Activated CD4-positive, alpha-beta T cell treated with anti-CD3 and anti-CD28 coated beads, Interleukin-2, amount 50 U/mL, for 24 hours (primary cell): ENCODE measurements at places on chromosomes 2 and 18.

DNA sequence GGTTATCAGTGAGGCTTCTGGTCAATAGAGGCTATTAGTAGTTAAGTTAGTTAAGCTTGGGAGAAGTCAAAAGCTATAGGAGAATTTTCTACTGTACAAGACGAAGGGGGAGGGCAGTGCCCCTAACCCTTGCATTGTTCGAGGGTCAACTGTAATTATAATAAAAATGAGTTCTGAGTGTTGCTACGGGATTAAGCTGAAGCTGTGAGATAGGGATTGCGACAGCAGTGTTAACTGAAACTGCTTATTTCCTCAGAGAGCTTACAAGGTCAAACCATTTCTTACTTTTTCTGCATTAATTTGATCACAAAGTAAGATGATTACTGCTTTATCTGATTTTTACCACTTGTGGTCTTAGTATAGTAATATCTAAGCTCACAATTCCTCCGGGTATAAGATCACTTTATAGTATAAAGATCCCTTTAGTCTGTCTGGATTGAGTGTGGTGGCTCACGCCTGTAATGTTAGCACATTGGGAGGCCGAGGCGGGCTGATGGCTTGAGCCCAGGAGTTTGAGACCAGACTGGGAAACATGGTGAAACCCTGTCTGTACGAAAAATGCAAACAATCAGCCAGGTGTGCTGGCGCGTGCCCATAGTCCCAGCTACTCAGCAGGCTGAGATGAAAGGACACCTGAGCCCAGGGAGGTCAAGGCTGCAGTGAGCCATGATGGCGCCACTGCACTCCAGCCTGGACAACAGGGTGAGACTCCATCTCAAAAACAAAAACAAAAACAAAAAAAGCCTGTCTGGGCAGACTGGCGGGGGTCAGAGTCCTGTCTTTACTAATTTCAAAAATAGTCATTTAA lies 119.5 kb upstream of the TLK1 start:
- DNase-seq, result no peak

GRCh38 chr18:25976554-25976953 lies 113.9 kb downstream of the SS18 start:
- DNase-seq, result no peak

GRCh38 chr2:238554468-238555315 lies 128.0 kb downstream of the ASB1 start:
- no peak for DNase-seq

GRCh38 chr2:238427435-238428162 lies 872 bp downstream of the ASB1 start:
- no peak for DNase-seq

- DNase-seq, result no peak
Observed at GRCh38 chr2:50402654-50402960, 629.3 kb downstream of the NRXN1 start.

- no peak for DNase-seq
Observed at GRCh38 chr18:6755107-6755506, 25.6 kb downstream of the ARHGAP28 start.

DNA sequence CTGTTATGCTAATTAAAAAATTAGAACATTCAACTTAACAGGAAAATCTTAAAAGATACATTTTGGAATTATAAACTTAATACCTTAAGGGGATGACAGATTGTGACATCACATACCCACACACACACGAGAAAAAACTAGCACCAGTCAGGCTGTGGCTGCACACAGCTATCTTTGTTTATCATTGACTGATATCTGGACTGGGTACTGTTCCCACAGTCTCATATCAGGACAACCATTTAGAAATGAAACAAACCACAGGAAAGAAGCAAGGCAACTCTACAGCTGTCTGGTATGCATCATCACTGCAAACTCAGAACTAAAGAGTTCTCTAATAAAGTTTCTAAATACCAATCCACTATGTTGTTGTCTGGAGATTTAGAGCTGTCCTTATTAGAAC lies 210.9 kb upstream of the SMAD7 start:
- peak; percentile 12 for DNase-seq

DNA sequence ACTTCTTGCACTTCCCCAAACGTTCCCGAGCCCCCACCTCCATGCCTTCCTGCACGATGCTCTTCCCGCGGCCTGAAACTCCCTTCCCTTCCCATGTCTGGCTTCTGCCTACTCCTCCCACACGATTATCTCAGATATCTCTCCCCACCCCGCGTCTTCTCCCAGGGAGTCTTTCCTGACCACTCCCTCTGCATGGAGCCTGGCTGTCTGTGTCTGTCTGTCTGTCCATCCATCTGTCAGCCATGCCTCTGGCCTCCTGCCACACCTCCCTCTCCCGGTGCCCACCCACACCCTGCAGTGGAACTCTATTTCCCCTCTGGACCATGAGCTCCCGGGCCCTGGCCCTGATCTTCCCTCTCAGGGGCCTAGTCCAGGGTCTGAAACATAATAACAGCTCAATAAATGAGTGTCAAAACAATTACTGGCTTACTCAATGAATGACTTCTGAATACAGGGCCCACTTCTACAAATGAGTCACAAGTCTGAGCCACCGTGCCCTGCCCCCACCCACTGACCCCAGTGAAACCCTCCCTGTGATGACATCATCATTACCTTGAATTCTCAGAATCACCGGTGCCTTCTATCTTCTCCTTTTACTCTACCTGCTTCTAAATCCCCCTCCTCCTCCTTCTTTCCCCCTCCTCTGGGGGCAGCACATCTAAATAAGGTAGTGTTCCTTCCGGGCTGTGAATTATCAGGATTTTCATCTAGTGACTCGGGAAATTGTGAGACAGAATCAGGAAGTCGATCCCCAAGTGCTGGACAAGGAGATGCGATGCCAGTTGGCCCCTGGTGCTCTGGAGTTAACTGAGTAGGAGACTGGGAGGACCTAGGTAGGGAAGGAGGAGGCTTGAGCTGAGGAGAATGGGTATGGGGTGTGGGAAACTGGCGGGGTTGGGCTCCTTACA lies 46.1 kb upstream of the PLB1 start:
- peak; percentile 62 for DNase-seq

DNA sequence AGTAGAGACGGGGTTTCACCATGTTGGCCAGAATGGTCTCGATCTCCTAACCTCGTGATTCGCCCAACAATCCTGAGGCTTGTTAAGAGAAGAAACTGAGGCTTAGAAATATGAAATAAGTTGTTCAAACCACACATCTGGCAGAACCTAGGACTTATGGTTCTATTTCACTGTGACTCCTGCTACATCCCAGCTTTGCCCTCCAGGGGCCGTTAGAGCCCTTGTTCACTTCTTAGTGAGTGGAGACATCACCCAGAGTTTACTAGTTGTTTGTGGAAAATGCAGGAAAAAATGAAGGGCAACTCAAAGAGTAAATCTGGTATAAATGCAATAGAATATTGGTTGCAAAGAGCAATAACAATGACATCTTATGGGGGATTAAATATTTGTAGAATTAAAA lies 43.9 kb downstream of the MARCHF4 start:
- DNase-seq, result no peak

DNA sequence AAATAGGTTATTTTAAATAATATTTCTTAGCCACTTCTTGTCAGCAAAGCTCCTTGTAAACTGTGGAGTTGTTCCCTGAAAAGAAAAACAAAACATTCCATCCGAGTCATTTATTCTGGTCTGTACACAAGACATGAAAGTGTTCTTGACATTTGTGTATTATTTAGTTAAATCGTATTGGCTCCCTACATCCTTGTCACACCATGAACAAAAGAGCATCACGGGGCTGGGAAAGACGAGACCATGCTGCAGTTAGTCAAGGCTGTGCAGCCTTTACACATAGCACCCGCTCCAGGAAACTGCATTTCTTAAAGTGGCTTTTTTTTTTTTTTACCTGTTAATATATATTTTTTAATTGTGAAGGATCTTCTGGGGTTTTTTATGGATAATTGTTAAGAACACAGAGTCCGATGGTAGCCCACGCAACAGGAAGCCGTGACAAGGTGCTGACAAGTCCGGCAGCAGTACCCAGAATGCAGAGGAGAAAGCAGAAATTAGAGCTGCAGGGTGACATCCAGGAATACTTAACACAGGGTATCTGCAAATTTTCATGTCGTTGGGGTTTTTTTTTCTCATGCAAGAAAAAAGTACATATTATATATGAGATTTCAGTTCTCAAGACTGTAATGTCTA lies 588.4 kb downstream of the ARHGAP15 start:
- DNase-seq, result no peak

GRCh38 chr2:12816379-12817306 lies 99.9 kb downstream of the TRIB2 start:
- DNase-seq, result no peak

- no peak for DNase-seq
Observed at GRCh38 chr18:45324495-45325113, 290.7 kb upstream of the SLC14A2 start.

DNA sequence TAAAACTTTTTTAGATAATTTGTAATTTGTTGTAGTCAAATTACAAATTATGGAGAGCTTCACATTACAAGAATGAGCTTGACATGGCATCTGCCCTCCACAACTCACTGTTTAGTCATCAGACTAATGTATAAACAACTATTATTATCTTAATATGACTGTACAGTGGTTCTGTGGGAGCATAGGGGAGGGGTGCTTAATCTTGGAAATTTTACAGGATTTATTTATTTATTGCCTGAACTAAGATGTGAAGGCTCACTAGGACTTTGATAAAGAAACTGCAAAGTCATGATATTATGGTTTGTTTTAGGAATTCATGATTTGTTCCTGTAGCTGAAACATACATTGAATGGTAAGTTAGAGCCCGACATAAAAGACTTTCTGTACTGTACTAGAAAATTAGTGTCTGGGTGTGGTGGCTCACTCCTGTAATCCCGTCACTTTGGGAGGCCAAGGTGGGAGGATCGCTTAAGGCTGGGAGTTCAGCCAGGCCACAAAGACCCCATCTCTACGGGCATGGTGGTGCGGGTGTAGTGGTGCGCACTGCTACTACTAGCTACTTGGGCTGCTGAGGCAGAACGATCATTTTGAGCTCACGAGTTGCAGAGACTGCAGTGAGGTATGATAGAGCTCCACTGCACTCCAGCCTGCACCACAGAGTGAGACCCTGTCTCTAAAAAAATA lies 2.1 kb downstream of the MARCHF7 start:
- no peak for DNase-seq

GRCh38 chr18:44521668-44522022 lies 159.0 kb upstream of the SETBP1 start:
- no peak for DNase-seq

DNA sequence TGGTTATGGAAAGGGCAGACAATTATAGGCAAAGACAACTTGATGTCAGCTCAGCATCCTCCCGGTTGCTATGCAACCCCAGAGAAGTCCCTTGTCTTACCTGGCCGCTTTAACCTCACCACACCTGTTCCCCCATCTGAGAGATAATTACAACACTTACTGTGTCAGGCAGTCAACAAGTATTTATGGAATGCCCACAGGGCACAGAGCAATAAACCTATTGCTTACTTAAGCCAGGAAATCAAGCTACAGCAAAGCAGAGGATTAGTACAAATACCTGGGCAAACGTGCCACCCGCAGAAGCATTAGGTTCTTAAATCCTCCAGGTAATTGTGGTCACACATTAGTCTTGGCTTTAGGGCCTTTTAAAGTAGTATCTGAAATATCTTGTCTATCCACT lies 320.4 kb upstream of the REV1 start:
- no peak for DNase-seq

DNA sequence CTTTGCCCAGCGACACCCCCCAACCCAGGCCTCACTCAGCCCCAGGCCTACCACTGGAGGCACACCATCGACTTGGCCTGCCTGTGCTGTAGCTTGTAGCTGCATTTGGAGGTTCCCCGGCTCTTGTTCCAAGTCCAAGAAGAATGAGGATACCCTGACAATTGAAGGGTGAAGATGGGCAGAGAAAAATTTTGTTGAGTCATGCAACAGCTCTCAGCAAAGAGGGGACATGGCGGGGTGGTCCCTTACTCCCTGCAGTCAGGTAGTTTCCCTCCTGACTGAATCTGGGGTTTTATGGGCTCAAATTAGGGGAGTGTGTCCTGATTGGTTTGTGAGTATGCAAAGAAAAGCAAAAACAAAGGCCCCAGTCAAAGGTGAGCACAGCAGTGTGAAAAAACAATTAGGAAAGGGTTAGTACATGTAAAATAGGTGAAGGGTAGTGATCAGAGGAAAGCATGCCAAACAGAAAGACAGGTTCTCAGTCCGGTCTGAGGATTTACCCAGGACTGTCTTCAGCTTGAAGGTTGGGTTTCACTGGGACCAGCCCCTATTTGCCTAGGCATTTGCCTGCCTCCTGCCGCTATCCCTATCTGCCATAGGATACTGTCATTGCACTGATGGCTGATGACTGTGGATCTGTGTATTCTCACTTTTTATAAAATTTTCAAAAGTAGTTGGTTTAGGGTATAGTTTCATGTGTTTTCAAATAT lies 316.4 kb upstream of the RND3 start:
- no peak for DNase-seq

DNA sequence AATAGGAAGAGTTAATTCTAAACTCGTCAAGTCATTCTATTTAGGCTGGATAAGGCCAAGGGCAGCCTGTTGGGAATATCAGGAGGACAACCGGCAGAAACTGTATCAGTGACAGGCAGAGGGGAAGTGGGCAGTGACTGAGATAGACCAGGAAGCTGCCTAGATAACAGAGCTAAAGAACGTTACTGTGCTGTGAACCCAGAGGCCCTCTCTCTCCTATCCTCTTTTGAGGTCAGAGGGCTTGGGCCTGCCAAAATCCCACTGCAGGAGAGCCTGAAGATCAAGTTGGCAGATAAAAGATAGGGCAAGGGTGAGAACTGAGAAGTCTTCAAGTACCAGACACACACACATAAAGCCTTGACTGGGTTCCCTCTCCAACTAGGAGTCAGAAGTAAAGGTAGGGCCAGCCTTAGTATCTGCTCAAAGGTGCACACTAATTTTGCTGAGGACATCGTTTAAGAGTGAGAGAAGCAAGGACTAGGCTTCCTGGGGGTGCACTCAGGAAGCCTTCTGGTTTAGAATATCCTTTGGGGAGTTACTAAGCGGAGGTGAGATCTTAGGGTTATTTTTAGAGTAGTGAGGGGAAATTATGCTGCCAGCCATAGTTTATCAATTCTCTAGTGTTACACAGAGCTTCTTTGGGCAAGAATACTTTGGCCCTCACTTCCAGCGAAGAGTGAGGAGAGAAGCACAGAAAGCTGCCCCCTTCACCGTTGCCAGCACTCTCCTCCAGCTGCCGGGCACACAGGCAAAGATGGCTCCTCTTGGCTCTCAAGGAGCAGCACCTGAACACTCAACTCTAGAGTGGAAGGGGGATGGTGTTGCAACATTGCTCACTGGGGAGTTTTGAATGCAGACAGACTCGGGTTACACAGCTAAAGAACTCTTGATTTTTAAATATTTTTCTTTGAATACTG lies 9.8 kb downstream of the CAVIN2 start:
- no peak for DNase-seq

- no peak for DNase-seq
Observed at GRCh38 chr2:227450311-227450841, 21.6 kb upstream of the AGFG1 start.

GRCh38 chr2:145221032-145221431 lies 701.1 kb upstream of the ZEB2 start:
- no peak for DNase-seq

DNA sequence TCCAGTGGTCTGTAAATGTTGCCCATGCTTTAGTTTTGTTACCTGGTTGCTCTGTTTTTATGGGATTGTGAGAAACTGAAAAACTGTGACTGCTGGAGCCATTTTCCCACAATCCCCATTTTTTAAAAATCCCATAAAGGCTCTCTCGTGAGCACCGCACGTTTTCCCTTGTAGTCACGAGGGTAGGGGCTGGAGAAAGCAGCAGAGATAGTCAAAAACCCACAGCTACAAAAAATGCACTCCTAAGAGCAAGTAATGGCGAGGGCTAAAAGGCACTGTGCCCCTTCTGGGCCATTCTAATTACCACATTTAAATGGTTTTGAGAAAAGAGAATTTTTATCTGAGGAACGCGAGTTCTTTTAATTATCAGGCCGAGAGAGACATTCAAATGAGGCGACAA lies 1.8 kb upstream of the CTDP1 start:
- no peak for DNase-seq
